CD4-positive, CD25-positive, alpha-beta regulatory T cell (primary cell): ENCODE measurements at places on chromosomes 5 and 9. TPM values are rescaled to one million over a fixed set of nuclear protein-coding genes. Genes with fewer than 3 reads are reported as not detected.

SGCD gene
- not detected for total RNA-seq

DNA sequence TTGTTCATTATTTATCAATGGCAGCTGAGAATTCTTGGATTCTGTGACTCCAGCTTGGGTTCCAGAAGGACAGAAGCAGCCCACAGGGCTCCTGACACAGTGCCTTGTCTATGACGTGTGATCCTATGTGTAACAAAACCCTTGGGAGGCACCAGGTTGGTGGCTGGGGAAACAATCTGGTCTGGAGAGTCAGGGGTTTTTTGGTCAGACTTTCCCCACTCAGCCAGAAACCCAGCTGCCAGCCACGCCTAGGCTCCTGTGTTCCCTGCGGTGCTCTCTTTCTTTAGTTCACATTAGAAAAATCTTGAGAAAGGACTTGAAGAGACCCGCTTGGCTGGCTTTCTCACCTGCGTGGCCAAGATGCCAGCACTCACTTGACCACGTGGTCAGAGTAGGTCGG is 15.5 kb upstream of the ZBED3 start:
- peaks cover 3% of the 10 kb centered on the region for H3K27me3 ChIP-seq
- H3K4me3 ChIP-seq = no peak overlapping the region

- no peaks in the 10 kb centered on the region for H3K36me3 ChIP-seq
- H3K27me3 ChIP-seq = peaks cover 3% of the 10 kb centered on the region
- H3K4me3 ChIP-seq = no peak overlapping the region
- no peak for DNase-seq
These were observed 92.6 kb downstream of the SH3TC2 start for GRCh38 chr5:148970228-148970627.

MBLAC2 gene
- 4.2 TPM for total RNA-seq

- H3K4me1 ChIP-seq = peaks cover 24% of the 10 kb centered on the region
- no peaks in the 10 kb centered on the region for H3K27me3 ChIP-seq
- peak overlapping the region; percentile 87 for H3K4me3 ChIP-seq
- DNase-seq = no peak
- peaks cover 14% of the 10 kb centered on the region for H3K36me3 ChIP-seq
- peak overlapping the region; percentile 87 for H3K27ac ChIP-seq
These were observed 306 bp downstream of the TRUB2 start for GRCh38 chr9:128321879-128322403.

DNA sequence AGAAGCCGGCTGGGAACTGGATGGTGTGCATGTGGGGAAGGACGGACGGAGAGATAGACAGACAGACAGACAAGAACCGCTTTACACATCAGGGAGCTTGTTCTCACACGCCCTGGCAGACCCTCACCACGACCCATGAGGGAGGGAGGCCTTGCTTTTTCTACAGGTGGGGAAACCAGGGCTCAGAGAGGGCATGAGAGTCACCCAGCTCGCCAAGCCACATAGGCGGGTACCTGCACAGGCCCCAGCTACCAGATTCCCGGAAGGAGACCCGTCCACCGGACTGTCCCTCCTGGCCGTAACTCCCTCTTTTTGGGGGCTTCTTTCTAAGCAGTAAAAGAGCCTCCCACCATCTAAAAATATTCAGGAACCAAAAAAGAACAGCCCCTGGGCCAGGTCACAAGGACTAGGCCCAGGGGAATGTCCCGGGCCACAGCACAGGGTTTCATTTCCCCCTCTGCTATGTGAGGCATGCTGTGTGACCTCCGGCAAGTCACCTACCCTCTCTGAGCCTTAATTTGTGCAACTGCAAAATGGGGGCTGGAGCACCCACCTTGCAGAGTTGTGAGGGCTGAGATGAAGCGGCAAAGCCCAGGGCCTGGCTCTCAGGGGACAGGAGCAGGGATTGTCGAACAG is 84.4 kb upstream of the SARDH start:
- no peak overlapping the region for H3K27ac ChIP-seq
- DNase-seq = no peak
- no peak overlapping the region for H3K4me3 ChIP-seq
- no peaks in the 10 kb centered on the region for H3K36me3 ChIP-seq

FAT2 gene
- total RNA-seq = not detected
